ENCODE measurements at places on chromosomes 7 and 10.
A peak's percentile ranks its signal among the peaks of the same experiment; 100 is the strongest.

DNA sequence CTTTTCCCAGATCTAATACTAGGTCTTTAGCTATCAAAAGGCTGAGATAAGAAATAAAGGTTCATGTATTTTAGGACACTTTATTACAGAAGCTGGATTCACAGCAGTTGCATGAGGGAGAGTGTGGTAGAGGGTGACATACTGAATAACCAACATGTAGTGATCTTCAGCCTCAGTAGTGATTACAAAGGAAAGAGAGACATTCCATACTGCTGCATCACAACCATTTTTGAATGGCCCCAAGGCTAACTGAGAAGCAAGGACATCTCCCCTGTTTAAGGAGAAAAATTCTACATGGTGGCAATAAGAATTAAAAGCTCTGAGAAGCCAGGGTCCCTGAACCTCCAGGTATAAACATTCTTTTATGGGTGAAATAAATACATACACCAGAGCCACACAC is 35.3 kb downstream of the COG5 start:
- DNase-seq = no peak

- no peak for DNase-seq
These were observed 47.7 kb downstream of the CCDC71L start for GRCh38 chr7:106613279-106613678.

- no peak for DNase-seq
These were observed 148.8 kb downstream of the PFKFB3 start for GRCh38 chr10:6351495-6351894.

DNA sequence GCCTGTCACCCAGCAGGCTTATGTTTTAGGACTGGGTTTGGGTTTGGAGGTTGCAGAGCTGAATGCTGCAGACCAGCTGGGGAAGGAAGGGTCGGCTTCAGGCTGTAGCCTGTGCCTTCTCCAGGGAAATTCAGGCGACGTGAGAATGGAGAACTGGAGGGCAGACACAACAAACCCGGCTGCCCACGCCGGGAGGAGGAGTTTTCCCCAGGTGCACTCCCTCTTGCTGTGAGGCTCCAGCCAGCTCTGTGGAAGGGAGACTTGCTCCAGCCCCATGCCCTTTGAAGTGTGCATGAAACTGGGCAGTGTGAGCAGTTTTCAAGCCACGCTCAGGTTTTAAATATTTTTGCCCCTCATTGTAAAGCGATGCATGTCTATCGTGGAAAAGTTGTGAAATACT is 279.1 kb downstream of the CCSER2 start:
- DNase-seq = no peak

- no peak for DNase-seq
These were observed 40.6 kb upstream of the VKORC1L1 start for GRCh38 chr7:65832281-65832680.

GRCh38 chr10:133527771-133528271 is 658 bp downstream of the CYP2E1 start:
- no peak for DNase-seq

GRCh38 chr7:29167721-29168120 is 21.4 kb upstream of the CPVL start:
- DNase-seq = no peak

GRCh38 chr10:46556515-46557318 is at the start of gene GPRIN2:
Gene GPRIN2 (minus strand): TSS chr10:46556658. CDS start chr10:46550736, 5,922 bp downstream.
- DNase-seq = no peak

GRCh38 chr10:99080275-99080945 is 155.2 kb downstream of the HPSE2 start:
- no peak for DNase-seq

DNA sequence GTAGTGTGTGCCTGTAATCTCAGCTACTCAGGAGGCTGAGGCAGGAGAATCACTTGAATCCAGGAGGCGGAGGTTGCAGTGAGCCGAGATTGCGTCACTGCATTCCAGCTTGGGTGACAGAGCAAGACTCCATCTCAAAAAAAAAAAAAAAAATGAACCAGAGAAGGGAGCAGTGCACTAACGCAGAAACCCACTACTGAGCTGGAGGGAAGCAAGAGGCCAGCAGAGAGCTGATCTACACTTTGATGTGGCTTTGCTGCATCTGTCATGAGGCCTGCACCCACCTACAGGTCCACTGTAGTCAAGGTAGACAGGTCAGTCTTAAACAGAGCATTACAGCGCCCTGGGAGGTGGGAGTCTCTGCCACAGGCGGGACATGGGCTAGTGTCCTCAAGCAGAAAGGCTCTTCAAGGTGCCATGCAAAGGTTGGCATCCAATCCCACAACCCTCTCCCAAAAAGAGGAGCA is 30.0 kb downstream of the MAT1A start:
- DNase-seq = no peak

- no peak for DNase-seq
These were observed 188.6 kb upstream of the LYZL2 start for GRCh38 chr10:30818010-30818660.

DNA sequence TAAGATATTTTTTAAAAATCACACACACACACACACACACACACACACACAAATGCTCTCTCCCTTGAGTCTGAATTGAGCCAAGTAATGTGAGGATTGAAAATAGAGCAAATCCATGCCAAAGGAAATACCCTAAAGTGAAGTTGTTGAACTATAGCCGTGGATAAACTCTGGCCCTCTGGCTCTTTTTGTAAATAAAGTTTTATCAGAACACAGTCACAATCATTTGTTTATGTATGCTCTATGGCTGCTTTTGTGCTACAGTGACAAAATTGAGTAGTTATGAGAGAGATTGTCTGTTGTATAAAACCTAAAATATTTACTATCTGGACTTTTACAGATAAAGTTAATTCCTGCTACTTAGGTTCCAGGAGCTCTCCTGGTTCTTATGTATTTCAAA is 39.1 kb downstream of the NKX2-3 start:
- DNase-seq = no peak

GRCh38 chr10:43403911-43404703 is 4.9 kb downstream of the HNRNPF start:
- DNase-seq = no peak

DNA sequence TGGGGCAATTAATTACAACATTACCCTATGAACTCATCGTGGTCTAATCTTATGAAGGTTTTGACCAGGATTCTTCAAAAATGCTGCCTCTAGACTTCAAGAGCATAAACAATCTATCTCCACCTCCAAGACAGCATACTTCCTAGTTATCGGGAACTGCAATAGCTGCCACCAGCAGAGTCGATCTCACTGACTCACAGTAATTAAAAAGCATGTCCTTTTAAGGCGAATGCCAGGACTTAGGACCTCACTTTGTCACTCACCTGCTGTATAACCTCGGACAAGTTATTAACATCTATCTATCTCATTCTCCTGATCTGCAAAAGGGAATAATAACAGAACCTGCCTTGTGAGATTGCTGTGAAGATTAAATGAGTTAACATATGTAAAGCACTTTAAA is 666.0 kb upstream of the COBL start:
- DNase-seq = no peak

DNA sequence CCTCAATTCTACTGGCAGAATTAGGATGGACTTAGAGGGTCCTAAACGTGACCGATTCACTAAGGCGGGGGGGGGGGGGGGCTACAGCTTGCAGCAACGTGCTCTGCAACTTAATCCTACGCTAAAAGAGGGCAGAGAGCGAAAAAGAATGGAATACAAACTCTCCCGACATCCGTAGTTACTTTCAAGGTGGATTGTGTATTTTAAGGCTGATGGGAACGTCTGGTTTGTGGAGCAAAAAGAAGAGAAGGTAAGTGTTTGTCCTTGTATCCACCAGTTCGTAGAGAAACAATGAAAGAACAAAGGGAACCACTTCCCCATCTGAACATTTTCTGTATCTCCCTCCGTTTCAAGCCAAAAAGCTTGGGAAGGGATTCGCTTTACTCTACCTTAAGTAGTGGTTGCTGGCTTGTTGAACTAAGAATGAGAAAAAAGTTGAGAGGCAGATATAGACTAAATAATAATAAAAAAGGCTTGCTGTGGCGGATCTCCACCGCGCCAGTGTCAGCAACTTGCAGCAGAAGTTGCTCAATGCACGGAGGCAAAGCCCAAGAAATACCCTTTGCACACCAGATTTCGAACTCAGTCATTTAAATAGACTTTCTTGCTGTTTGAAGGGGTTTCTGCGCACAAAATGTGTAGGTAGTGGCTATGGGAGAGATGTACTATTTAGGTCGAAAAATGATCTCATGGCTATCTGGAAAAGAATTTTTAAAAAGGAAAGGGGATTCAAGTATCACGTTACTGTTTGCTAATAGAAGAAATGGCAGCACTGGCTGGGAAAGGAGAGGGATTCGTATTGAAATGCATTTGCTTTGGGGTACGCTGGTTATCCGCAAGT is 736 bp downstream of the SKIDA1 start:
- DNase-seq = peak; percentile 15

GRCh38 chr10:125283191-125283835 is 123.0 kb upstream of the CTBP2 start:
- no peak for DNase-seq

GRCh38 chr7:45171946-45172345 is 14.4 kb downstream of the RAMP3 start:
- DNase-seq = no peak

DNA sequence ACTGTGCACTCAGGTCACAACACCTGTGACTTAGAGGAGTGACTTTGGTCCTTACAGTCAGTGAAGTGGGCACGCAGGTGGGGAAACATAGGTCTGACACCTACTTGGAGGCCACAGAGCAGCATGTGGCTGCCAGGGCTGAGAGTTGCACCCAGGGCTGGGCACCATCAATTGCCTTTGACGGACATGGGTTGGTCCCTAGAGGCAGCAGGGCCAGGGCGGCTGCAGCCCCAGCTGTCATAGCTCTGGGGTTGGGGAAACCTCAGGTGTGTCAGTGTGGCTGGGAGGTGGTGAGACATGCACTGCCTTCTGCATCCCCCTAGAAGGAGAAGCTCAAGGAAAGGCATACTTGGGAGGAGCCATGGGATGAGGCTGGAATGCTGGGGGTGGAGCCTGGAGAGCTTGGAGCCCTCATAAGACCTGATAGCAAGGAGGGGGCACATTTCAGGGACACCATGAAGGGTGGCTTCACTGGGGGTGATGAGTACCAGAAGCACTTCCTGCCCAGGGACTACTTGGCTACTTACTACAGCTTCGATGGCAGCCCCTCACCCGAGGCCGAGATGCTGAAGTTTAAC is at the start of gene INMT:
INMT (plus strand) TSS at position 440 of the 578 bp plus-strand sequence; CDS start at position 456, 16 bp downstream.
- no peak for DNase-seq

DNA sequence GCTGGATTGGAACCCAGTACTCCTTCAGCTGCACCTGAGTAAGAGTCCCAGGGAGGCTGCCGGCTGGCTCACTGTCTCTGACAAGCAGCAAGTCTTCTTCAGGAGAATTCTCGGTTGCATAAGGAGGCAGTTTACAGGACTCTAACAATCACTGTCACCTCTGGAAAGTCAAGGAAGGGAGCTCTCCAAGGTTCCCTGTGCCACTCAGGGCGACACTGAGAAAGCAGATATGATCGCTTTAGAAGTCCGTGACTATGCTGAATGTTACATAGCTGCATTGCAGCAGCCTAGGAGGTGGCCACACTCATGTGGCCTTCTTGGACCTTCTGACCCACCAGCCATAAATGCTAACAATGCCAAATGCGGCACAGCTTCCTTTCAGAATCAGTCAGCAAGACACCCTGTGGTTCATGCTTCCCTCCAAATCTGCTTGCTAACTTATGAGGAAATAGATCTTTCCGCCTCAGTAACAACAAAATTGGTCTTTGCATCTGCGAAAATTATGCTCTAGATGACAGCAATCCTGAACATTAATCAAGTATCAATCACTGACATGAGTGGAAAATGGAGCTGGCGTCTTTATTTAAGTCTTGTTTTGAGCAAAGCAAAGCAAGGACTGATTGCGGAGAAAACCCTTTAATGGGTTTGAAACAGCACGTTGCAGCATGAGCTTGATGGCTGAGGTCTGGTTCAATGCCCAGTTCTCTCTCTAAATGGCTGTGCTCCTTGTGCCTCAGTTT is 132.9 kb downstream of the ATXN7L1 start:
- DNase-seq = no peak

DNA sequence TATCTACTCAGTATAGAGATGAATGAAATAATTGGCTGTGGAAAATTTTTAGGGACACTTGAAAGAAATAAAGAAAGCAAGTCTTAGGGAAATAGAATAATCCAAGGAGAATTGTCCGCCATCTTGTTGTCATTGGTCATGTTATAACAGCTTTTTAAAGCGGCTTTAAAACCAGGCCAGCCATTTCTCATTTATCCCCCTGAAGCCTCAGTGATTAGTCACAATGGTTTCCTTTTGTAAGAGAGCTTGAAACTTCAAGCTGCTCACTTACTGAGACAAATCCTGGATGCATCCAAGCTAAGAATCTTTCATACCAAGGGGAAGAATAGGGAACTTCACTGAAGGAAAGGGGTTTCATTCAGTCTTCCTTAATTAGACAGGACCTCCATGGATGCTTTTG is 67.9 kb downstream of the SGCE start:
- no peak for DNase-seq

DNA sequence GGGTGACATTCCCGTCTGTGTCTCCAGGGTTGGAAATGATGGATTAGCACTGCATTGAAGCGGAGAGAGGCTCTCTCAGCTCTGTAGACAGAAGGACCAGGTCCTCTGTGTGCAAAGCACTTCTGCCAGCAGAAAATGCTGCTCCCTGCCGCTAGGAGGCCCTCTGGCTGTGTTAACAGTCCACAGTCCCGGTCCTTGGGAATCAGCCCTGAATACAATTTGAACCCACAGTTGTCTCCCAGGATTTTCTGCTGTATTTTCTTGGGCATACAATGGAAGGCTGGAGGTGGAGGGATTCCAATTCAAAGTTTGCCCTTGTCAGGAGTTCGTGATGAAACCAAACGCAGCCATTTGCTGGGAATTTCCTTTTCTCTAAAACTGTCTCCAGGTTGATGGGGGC is 205.2 kb downstream of the GLRX3 start:
- DNase-seq = no peak

DNA sequence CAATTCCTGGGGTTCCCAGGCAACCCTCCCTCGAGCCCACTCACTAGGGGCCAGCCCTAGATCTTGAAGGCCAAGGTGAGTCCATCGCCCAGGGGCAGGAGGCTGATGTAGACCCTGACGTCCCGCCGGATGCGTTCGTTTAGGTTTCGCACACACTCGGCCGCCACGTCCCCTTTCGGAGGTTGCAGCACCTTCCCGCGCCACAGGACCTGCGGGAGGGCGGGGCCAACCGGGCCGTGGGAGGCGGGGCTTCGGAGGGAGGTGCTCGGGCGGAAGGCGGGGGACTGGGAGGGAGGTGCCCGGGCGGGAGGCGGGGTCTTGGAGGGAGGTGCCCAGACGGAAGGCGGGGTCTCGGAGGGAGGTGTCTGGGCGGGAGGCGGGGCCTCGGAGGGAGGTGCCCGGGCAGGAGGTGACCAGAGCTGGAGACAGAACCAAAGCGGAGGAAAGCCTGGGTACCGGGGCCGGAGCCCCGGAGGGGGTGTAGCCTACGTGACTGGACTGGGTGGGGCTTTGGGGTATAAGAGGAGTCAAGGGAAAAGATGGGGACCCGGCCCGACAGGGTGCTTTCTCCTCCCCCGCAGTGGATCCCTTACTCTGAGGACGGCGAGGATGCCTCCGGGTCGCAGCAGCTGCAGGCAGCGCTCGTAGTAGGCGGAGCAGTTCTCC is 1.6 kb downstream of the COMTD1 start:
- DNase-seq = peak; percentile 8

GRCh38 chr10:111122127-111122526 is 45.3 kb downstream of the ADRA2A start:
- no peak for DNase-seq

GRCh38 chr7:6554848-6555247 is 3.6 kb upstream of the GRID2IP start:
- no peak for DNase-seq

GRCh38 chr7:139630643-139631519 is 107.4 kb downstream of the CLEC2L start:
- no peak for DNase-seq
